ENCODE measurements at places on chromosomes 11 and 22. TPM values are rescaled to one million over a fixed set of nuclear protein-coding genes. Genes with fewer than 3 reads are reported as not detected.
A peak's percentile ranks its signal among the peaks of the same experiment; 100 is the strongest.

The SMC1B gene
- total RNA-seq: 0.68 TPM

The SERHL2 gene
- total RNA-seq: 1.4 TPM

The MAPK8IP1 gene
- 0.73 TPM for total RNA-seq

The TSPAN18 gene
- total RNA-seq: 6.1 TPM

The OR8H1 gene
- not detected for total RNA-seq

The MS4A6A gene
- total RNA-seq: not detected

The OMP gene
- not detected for total RNA-seq

The FOLH1 gene
- total RNA-seq: not detected

The LRRC56 gene
- total RNA-seq: 1.7 TPM

The SYCE3 gene
- total RNA-seq: 0.96 TPM

The IFITM10 gene
- 1.3 TPM for total RNA-seq

The CARNS1 gene
- total RNA-seq: 1.3 TPM

DNA sequence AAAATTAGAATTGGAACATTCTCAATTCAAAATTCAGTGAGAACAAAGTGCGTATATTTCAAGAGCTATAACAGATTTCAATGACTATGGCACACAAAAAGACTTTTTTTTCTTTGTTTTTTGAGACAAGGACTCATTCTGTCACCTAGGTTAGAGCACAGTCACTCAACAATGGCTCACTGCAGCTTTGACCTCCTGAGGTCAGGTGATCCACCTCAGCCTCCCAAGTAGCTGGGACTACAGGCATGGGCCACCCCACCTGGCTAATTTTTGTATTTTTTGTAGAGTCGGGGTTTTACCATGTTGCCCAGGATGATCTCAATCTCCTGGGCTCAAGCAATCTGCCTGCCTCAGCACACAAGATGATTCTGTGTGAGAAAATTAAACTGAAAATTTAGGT lies 51.5 kb downstream of the PIK3C2A start:
- no peak overlapping the region for H3K4me3 ChIP-seq
- H3K27me3 ChIP-seq: no peaks in the 10 kb centered on the region
- no peak overlapping the region for H3K27ac ChIP-seq
- peaks cover 15% of the 10 kb centered on the region for H3K4me1 ChIP-seq

- H3K27ac ChIP-seq: no peak overlapping the region
- H3K27me3 ChIP-seq: peaks cover 3% of the 10 kb centered on the region
- DNase-seq: no peak
- H3K4me1 ChIP-seq: no peaks in the 10 kb centered on the region
Observed at GRCh38 chr11:58451585-58451984, 9.5 kb upstream of the OR5B12 start.

DNA sequence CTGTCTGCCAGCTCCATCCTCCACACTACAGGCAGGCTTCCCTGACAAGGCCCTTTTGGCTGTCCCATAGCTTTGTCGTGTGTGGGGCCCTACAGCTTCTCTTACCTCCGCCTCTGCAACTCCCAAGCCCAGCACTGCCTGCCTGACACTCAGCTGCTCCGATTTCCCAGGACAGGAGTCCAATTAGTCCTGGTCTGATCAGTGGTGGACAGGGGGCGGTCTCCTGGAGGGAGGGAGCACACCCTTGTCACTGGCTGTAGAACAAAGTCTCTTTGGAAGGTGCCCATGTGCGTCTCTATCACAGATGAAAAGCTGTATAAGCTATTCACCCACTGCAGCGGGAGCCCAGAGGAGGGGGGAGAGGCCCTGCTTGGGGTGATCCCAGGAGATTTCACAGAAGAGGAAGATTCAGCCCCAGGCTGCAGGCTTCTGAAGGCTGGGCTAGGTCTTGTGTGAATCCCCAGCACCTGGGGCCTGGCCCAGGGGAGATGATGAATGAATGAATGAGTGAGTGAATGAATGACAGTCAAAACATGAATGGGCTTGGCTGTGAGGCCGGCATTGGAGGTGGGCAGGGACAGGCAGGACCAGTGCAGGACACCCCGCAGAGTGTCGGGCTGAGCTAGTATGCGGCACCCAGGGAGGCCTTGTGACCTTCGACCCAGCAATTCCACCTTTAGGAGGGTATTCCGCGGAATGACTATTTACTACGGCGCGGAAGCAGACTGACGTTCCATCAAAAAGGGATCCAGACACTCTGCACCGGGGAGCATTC lies 142.4 kb downstream of the CACNA1I start:
- H3K4me3 ChIP-seq: no peak overlapping the region
- no peaks in the 10 kb centered on the region for H3K4me1 ChIP-seq
- no peaks in the 10 kb centered on the region for H3K36me3 ChIP-seq
- no peak overlapping the region for H3K27ac ChIP-seq
- peaks cover 12% of the 10 kb centered on the region for H3K27me3 ChIP-seq
- no peak for DNase-seq

GRCh38 chr11:2577031-2577990 lies 122.5 kb downstream of the KCNQ1OT1 start:
- no peak for DNase-seq
- H3K27ac ChIP-seq: no peak overlapping the region
- H3K4me1 ChIP-seq: no peaks in the 10 kb centered on the region
- no peaks in the 10 kb centered on the region for H3K27me3 ChIP-seq

DNA sequence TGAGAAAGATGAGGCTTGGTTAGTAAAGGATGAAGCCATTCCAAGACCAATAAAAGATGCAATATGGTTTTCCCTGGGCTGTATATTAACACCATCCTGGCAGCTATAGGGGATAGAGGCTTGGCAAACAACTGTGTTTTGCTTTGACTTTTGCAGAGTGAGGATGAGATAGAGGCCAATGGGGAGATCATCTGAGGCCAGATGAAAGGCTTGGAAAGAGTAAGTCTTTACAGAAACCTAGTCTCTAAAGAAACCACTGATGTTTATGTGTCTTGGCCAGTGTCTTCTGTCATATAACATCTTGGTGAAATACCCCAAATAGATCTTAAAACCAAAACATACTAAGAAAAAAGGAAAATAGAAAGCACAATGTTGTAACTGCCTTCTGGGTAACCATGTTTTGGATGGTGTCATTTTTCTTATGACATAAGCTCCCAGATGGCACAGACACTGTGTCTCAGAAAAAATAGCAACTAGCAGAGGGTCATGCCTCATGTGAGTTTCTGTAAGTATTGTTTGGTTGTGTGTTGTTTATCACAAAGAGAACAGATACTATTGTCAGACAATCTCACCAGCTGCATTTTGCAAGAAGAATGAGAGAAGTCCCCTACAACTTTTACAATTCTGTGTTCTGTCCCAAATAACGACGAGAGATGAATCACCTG lies 305.4 kb downstream of the ST3GAL4 start:
- H3K27ac ChIP-seq: no peak overlapping the region
- no peak overlapping the region for H3K4me3 ChIP-seq
- no peaks in the 10 kb centered on the region for H3K36me3 ChIP-seq
- no peaks in the 10 kb centered on the region for H3K4me1 ChIP-seq

DNA sequence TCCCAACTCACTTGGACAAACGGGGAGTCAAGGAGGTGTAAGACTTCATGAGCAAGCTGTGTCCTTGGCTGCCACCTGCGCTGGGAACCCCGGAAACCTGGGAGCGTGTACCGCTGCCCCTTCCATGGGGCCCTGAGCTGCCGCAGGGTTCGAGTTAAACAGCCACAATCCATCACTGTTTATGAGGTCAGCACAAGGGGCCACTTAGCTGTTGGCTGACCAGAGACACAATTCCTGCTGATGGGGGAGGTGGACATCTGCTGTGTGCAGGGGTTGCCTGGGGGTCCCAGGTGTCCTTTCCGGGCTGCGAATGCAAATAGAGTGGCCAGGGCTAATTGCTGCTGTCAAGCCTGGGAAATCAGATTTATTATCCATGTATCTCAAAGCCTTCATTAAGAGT lies 549.3 kb downstream of the BRD1 start:
- no peaks in the 10 kb centered on the region for H3K36me3 ChIP-seq
- no peaks in the 10 kb centered on the region for H3K4me1 ChIP-seq
- no peak overlapping the region for H3K27ac ChIP-seq
- H3K4me3 ChIP-seq: no peak overlapping the region

- H3K36me3 ChIP-seq: no peaks in the 10 kb centered on the region
- no peaks in the 10 kb centered on the region for H3K27me3 ChIP-seq
- no peak overlapping the region for H3K27ac ChIP-seq
- H3K4me3 ChIP-seq: no peak overlapping the region
- no peak for DNase-seq
Observed at GRCh38 chr11:28619846-28620540, 511.8 kb downstream of the METTL15 start.

DNA sequence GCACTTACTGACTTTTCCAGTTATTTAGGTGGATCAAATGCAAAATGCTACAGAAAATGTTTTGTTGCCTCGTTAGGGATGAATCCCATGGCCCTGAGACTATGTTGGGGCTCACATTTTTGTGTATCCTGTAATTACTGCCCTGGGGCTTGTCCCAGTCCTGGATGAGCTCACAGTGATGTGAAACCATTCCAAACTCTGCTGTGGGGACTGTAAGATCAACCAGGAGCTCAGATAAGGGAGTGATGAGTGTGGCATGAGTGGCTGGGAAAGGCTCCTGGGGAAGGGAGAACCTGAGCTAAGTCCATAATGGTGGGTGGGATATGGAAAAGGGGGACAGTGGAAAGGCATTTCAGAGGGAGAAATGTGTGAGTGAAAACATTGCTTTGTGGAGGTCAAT lies 54.0 kb downstream of the SLC5A1 start:
- H3K36me3 ChIP-seq: peaks cover 9% of the 10 kb centered on the region
- peaks cover 15% of the 10 kb centered on the region for H3K4me1 ChIP-seq
- no peak for DNase-seq
- H3K4me3 ChIP-seq: no peak overlapping the region
- no peak overlapping the region for H3K27ac ChIP-seq
- peaks cover 43% of the 10 kb centered on the region for H3K27me3 ChIP-seq

DNA sequence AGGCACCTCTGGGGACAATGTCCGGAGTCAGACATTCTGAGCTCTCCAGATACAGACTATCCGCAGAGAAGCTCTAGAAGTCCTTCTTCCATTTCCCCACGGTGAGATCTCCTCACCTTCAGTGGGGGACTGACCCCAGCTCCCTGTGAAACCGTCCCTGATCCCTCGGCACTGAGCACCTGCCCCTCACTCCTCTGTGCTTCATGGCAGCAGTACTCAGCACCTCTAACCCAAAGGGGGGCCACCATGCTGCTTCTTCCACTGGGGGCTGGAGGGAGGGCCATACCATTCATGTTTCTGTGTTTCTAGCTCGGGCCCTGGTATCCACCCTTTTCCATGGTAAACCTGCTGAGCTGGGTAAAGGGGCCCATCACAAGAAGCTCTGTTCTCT lies 321.7 kb downstream of the BRD1 start:
- H3K27ac ChIP-seq: no peak overlapping the region
- H3K27me3 ChIP-seq: no peaks in the 10 kb centered on the region
- DNase-seq: no peak
- H3K4me1 ChIP-seq: peaks cover 2% of the 10 kb centered on the region
- no peak overlapping the region for H3K4me3 ChIP-seq

- peaks cover 8% of the 10 kb centered on the region for H3K27me3 ChIP-seq
- no peak for DNase-seq
- no peaks in the 10 kb centered on the region for H3K4me1 ChIP-seq
Observed at GRCh38 chr11:112834277-112834755, 126.9 kb upstream of the NCAM1 start.

DNA sequence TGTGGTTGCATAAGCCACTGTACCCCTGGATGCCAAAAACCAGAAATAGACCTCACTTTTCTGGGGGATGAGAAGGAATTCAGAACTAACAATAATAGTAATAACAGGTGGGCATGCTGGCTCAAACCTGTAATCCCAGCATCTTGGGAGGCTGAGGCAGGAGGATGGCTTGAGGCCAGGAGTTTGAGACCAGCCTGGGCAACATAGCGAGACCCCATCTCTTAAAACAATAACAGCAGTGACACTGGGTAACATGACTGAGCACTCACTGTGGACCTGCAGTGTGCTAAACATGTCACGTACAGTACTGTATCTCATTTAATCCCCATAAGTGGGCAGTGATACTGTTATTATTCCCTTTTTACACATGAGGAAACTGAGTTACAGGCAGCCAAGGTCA lies 10.0 kb downstream of the FLRT1 start:
- no peaks in the 10 kb centered on the region for H3K4me1 ChIP-seq
- no peaks in the 10 kb centered on the region for H3K36me3 ChIP-seq
- H3K4me3 ChIP-seq: no peak overlapping the region
- no peaks in the 10 kb centered on the region for H3K27me3 ChIP-seq

GRCh38 chr11:60085909-60086308 lies 2.6 kb upstream of the MS4A2 start:
- H3K27me3 ChIP-seq: peaks cover 7% of the 10 kb centered on the region
- no peaks in the 10 kb centered on the region for H3K36me3 ChIP-seq
- H3K4me3 ChIP-seq: no peak overlapping the region
- no peak for DNase-seq
- H3K27ac ChIP-seq: no peak overlapping the region
- H3K4me1 ChIP-seq: no peaks in the 10 kb centered on the region

DNA sequence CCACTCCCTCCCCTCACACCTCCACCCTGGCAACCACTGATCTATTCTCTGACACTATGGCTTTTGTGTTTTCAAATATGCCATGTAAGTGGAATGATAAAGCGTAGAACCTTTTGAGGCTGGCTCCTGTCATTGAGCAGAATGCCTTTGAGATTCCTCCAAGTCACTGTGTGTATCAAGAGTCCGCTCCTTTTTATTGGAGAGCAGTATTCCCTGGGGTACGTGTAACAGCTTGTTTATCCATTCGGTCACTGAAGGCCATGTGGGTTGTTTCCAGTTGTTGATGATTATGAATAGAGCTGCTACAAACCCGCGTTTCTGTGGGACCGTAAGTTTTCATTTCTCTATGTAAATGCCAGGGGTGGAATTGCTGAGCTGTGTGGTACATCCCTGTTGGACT lies 10.3 kb downstream of the TP53I11 start:
- no peaks in the 10 kb centered on the region for H3K36me3 ChIP-seq
- no peak overlapping the region for H3K27ac ChIP-seq
- DNase-seq: no peak
- no peaks in the 10 kb centered on the region for H3K4me1 ChIP-seq
- no peaks in the 10 kb centered on the region for H3K27me3 ChIP-seq

- peaks cover 13% of the 10 kb centered on the region for H3K36me3 ChIP-seq
- peak; percentile 76 for DNase-seq
- no peaks in the 10 kb centered on the region for H3K27me3 ChIP-seq
- peak overlapping the region; percentile 16 for H3K27ac ChIP-seq
- no peak overlapping the region for H3K4me3 ChIP-seq
Observed at GRCh38 chr22:17734187-17734586, 40.1 kb downstream of the BID start.

DNA sequence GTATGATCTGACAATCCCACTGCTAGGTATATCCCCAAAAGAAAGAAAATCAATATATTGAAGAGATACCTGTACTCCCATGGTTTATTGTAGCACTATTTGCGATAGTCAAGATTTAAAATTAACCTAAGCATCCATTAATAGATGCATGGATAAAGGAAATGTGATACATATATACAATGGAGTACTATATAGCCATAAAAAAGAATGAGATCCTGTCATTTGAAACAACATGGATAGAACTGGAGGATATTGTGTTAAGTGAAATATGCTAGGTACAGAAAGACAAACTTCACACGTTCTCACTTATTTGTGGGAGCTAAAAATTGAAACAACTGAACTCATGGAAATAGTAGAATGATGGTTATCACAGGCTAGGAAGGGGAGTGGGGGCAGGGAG lies 14.6 kb upstream of the HIPK3 start:
- no peak overlapping the region for H3K27ac ChIP-seq
- H3K27me3 ChIP-seq: peaks cover 6% of the 10 kb centered on the region
- DNase-seq: no peak
- H3K4me1 ChIP-seq: no peaks in the 10 kb centered on the region
- peaks cover 2% of the 10 kb centered on the region for H3K36me3 ChIP-seq
- no peak overlapping the region for H3K4me3 ChIP-seq

Measured in activated CD8-positive, alpha-beta memory T cell treated with anti-CD3 and anti-CD28 coated beads, Interleukin-2, amount 10 ng/mL, durations not matched to agents 7 days and 5 days (primary cell).